Endothelial cell of umbilical vein (primary cell): ENCODE measurements at places on chromosomes 13 and 19.
A peak's percentile ranks its signal among the peaks of the same experiment; 100 is the strongest.

GRCh38 chr13:53343361-53343744 is 314.7 kb downstream of the OLFM4 start:
- no peaks in the 10 kb centered on the region for H3K27me3 ChIP-seq
- no peaks in the 10 kb centered on the region for H3K4me1 ChIP-seq
- no peaks in the 10 kb centered on the region for H3K36me3 ChIP-seq
- H3K27ac ChIP-seq, result no peak overlapping the region

GRCh38 chr19:18420930-18421329 is 1.7 kb downstream of the SSBP4 start:
- H3K4me1 ChIP-seq, result peaks cover 30% of the 10 kb centered on the region
- H3K27ac ChIP-seq, result no peak overlapping the region
- H3K27me3 ChIP-seq, result no peaks in the 10 kb centered on the region
- DNase-seq, result no peak
- no peak overlapping the region for H3K4me3 ChIP-seq

DNA sequence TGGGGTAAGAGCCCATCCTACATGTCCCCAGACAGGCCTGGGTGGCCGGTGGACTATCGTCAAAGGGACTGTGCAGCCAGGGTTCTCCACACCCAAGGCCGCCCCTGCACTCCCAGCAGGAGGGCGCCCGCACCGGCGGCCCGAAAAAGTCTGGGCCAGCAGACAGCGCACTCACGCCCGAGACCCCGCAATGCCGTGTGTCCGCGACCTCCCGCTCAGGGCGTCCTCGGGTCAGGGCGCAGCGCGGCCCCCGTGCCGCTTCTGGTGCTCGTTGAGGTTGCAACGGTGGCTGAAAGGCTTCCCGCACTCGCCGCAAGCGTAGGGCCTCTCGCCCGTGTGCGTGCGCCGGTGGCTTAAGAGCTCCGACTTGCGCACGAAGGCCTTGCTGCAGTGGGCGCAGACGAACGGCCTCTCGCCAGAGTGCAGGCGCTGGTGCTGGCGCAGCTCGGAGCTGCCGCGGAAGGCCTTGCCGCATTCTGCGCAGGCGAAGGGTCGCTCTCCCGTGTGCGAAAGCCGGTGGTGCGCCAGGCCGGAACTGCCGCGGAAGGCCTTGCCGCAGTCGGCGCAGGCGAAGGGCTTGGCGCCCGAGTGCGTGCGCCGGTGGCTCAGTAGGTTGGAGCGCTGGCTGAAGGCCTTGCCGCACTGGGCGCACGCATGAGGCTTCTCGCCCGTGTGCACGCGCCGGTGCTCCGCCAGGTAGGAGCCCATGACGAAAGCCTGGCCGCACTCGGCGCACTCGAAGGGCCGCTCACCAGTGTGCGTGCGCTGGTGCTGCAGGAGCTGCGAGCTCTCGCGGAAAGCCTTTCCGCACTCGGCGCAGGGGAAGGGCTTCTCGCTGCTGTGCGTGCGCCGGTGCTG is 2.8 kb upstream of the A1BG start:
- DNase-seq, result peak; percentile 54
- H3K36me3 ChIP-seq, result no peaks in the 10 kb centered on the region
- H3K27ac ChIP-seq, result no peak overlapping the region
- peaks cover 5% of the 10 kb centered on the region for H3K4me1 ChIP-seq

GRCh38 chr13:64078480-64078936 is 2662.9 kb upstream of the PCDH20 start:
- H3K4me3 ChIP-seq, result no peak overlapping the region
- no peak for DNase-seq
- H3K36me3 ChIP-seq, result no peaks in the 10 kb centered on the region
- no peak overlapping the region for H3K27ac ChIP-seq
- H3K27me3 ChIP-seq, result no peaks in the 10 kb centered on the region

DNA sequence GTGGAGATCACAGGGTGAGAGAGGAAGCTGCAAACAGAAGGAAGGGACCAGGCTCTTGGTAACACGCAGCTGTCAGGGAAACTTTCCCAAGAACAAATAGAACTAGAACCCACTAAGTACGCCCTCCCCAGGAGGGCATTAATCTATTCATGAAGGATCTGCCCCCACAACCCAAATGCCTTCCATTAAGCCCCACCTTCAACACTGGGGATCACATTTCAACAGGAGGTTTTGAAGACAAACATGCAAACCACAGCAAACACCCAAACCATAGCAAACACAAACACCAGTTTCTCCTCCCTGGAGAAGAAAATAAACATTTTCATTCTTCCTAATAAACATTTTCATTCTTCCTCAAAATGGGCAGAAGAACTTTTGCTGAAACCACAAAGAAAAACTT is 329.6 kb downstream of the EFNB2 start:
- no peaks in the 10 kb centered on the region for H3K27me3 ChIP-seq
- H3K4me1 ChIP-seq, result no peaks in the 10 kb centered on the region
- DNase-seq, result no peak
- no peak overlapping the region for H3K27ac ChIP-seq

GRCh38 chr13:33057019-33057780 is 41.0 kb downstream of the KL start:
- H3K4me1 ChIP-seq, result no peaks in the 10 kb centered on the region
- H3K4me3 ChIP-seq, result no peak overlapping the region
- H3K27me3 ChIP-seq, result peaks cover 9% of the 10 kb centered on the region
- H3K36me3 ChIP-seq, result no peaks in the 10 kb centered on the region
- peak; percentile 45 for DNase-seq

DNA sequence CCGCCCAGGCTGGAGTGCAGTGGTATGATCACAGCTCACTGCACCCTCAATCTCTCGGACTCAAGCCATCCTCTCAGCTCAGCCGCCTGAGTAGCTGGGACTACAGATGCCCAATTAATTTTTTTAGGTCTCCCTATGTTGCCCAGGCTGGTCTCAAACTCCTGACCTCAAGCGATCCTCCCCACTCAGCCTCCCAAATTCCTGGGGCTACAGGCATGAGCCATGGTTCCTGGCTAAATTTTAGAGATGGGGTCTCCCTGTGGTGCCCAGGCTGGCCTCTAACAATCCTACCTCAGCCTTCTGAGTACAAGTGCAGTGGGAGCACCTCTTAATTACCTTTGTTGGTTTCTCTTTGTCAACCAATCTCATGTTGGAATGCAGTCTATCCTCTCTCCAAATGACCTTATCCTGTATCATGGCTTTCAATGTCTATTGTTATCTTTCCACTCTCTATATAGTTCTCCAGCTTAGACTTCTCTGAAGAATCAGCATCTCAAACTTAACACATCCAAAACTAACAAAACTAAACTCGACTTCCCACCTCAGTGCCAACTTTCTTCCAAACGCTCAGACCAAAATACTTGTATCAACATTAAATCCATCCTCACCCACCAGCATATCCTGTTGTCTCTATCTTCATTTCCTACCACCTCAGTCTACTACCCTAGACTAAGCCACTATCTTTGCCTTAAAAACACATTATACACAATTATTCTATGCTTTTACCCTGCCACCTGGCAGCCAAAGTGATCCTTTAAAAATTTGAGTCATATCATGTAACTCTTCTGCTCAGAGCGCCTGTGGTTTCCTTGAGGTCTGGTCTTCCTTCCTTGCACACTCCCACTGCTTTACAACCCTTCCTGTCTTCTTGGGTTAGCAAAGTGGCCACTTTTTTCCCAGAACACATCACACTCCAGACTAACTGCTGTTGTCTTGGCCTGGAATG is 6.7 kb downstream of the TPT1 start:
- no peak overlapping the region for H3K4me3 ChIP-seq
- no peaks in the 10 kb centered on the region for H3K27me3 ChIP-seq
- H3K4me1 ChIP-seq, result peaks cover 89% of the 10 kb centered on the region
- H3K36me3 ChIP-seq, result peaks cover 23% of the 10 kb centered on the region
- DNase-seq, result peak; percentile 45

DNA sequence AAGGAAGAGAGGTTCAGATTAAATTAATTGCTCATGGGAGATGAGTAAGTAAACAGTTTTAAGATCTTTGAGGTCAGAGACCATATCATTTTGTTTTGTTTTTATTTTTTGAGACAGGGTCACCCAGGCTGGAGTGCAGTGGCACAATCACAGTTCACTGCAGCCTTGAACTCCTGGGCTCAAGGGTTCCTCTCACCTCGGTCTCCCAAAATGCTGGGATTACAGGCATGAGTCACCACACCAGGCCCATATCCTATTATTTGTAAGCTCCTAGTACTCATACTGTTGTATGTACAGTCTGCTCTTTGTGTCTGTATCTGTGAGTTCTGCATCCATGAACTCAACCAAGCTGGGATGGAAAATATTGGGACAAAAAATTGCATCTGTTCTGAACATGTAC is 6.0 kb upstream of the RASL11A start:
- H3K4me3 ChIP-seq, result no peak overlapping the region
- H3K27ac ChIP-seq, result no peak overlapping the region
- H3K36me3 ChIP-seq, result no peaks in the 10 kb centered on the region
- H3K4me1 ChIP-seq, result peaks cover 4% of the 10 kb centered on the region
- H3K27me3 ChIP-seq, result no peaks in the 10 kb centered on the region
